ENCODE measurements at places on chromosomes 13 and 19.

- DNase-seq: no peak
Observed at GRCh38 chr13:41332829-41333228, 21.8 kb downstream of the NAA16 start.

- DNase-seq: no peak
Observed at GRCh38 chr13:33863188-33863789, 45.3 kb downstream of the RFC3 start.

DNA sequence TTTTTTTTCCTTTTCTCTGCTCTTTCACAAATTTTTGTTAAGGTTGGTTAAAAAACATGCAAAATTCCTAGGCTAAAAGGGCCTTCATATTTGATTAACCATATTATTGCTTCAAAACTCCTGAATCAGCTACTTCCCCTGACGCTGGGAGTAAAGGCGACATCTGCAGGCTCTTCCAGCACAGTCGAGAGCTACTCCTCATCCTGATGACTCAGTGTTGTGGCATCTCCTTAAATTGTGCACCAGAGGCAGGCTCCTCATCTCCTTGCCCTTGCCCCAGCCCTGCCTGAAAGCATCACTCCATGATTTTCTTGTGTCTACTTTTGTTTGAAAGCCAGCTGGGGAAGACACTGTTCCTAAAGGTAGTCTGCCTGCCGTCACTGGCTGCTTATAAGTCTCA lies 24.5 kb upstream of the SOX1 start:
- DNase-seq: no peak

GRCh38 chr13:110628952-110629701 lies 13.8 kb downstream of the NAXD start:
- no peak for DNase-seq

- no peak for DNase-seq
Observed at GRCh38 chr13:110746438-110746837, 32.9 kb downstream of the ING1 start.

DNA sequence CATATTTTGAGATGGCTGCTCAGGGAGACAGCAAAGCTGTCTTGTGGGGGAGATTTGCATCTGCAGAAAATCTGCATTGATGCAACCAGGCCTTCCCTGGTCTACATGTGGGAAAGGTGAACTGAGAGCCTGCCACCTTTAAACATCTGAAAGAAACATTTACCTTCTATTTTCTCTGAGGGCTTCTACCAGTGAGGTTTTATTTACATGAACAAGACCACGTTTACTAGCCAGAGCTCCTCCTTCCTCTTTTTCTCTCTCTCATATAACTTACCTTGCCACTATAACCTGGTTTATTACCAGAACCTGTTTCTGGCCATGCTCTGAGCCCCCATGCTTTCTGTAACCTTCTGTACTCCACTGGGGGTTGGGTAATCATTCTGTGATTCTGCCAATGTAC lies 14.4 kb upstream of the RUBCNL start:
- no peak for DNase-seq

GRCh38 chr19:810077-810855 lies 11.5 kb downstream of the PLPPR3 start:
- no peak for DNase-seq

DNA sequence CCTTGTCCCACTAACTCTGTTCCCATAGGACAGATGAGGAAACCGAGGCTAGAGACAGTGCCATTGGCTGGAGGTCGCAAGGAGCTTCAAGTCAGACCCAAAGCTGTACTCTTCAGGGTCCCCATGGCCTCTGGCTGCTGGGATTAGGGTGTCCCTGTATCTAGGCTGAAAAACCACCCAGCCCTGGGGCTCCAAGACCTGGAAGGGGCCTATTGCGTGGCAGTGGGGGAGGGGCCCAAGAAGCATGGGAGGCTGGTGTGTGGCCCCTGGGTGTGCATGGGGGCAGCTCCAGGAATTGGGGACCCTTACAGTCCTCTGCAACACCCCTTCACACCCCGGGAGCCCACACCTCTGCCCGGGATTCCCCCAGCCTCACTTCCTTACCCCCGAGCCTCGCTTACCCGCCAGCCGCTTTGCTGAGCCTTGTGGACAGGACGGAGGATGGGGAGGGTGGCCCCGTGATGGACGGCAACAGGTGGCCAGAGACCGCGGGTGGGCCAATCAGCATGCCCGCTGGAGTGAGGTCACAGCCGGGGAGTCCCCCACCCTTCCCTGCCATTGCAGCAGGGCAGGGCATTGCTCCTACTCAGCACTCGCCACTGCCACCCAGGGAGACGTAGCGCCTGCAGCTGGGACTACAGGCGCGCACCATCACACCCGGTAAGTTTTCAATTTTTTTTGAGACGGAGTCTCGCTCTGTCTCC lies at the start of gene JSRP1:
Gene JSRP1 (minus strand): TSS at position 436 of the 704 bp plus-strand sequence. CDS start 1,103 bp downstream, outside the sequence.
- no peak for DNase-seq

- DNase-seq: no peak
Observed at GRCh38 chr19:6767081-6767356, 216 bp downstream of the SH2D3A start.

- DNase-seq: no peak
Observed at GRCh38 chr13:58318495-58319167, 687.1 kb downstream of the PCDH17 start.

GRCh38 chr13:113837560-113838355 lies 26.1 kb downstream of the GAS6 start:
- no peak for DNase-seq

- no peak for DNase-seq
Observed at GRCh38 chr13:101382086-101382485, 34.2 kb downstream of the NALCN start.

DNA sequence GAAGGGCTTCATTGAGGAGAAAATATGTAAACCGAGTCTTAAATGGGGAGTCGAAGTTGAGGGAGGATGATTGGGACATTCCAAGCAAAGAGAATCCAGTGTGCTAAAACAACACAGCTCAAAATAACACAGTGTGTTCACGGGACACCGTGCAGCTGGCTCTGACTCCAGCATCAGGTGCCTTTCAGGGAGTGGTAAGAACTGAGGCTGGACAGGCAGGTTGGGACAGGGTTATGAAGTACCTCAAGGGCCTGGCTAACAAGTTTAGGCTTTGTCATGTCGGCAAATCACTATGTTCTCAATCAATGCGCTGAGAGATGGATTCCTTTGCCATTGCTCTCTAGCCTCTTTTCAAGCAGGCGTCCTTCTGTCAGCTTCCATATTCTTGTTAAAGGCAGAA lies 27.5 kb upstream of the WDFY2 start:
- DNase-seq: no peak

Measured in central memory CD4-positive, alpha-beta T cell (primary cell).